ENCODE measurements at places on chromosomes 5 and 9. TPM values are rescaled to one million over a fixed set of nuclear protein-coding genes. Genes with fewer than 3 reads are reported as not detected.
A peak's percentile ranks its signal among the peaks of the same experiment; 100 is the strongest.

- peaks cover 49% of the 10 kb centered on the region for H3K36me3 ChIP-seq
- H3K27ac ChIP-seq: no peak overlapping the region
- no peak overlapping the region for H3K4me3 ChIP-seq
- H3K27me3 ChIP-seq: no peaks in the 10 kb centered on the region
Observed at GRCh38 chr9:89412541-89412940, 85.4 kb downstream of the SEMA4D start.

DNA sequence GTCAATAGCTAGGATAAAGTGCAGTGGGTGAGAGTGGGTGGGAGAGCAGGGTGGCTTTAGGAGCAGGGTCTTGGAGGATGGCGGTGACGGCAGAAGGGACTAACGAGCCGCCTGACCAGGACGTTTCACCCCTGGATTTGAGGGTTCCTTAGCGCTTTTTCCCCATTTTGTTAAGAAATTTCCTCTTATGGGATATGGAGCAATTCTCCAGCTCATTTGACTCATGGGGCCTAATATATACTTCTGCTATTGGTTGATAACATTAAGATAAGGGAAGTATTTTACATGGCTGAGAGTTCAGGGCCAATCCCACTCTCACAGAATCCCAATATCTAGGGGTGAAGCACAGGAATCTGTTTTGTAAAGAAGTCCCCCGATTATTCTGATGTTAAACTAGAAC, 17.6 kb downstream of the CD180 start:
- DNase-seq: no peak
- H3K27me3 ChIP-seq: no peaks in the 10 kb centered on the region
- H3K36me3 ChIP-seq: no peaks in the 10 kb centered on the region
- no peak overlapping the region for H3K27ac ChIP-seq

DNA sequence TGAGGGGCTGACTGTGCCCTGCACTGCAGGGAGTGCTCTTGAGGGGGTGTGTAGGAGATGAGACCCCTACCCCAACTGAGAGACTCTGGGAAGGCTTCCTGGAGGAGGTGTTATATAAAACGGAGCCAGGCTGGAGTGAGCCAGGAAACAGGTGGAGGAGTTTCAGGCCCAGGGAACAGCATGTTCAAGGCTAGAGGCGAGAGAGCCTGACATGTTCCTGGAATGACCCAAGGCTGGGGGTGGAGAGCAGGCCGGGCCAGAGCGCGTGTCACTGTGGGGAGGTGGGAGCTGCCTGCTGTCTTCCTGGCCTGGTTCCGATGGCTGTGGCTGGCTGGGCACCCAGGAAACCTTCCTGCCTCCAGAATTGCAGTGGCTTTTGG, 48.7 kb downstream of the RXRA start:
- no peaks in the 10 kb centered on the region for H3K36me3 ChIP-seq
- no peak overlapping the region for H3K4me3 ChIP-seq
- H3K4me1 ChIP-seq: no peaks in the 10 kb centered on the region
- no peak for DNase-seq
- H3K27me3 ChIP-seq: peaks cover 5% of the 10 kb centered on the region
- H3K27ac ChIP-seq: peak overlapping the region; percentile 25

GRCh38 chr5:83473346-83474160, 2.0 kb downstream of the VCAN start:
- H3K27me3 ChIP-seq: peaks cover 47% of the 10 kb centered on the region
- peak; percentile 48 for DNase-seq
- H3K36me3 ChIP-seq: no peaks in the 10 kb centered on the region
- H3K4me1 ChIP-seq: peaks cover 26% of the 10 kb centered on the region

GRCh38 chr5:82106207-82106606, 134.4 kb downstream of the ATG10 start:
- H3K27me3 ChIP-seq: no peaks in the 10 kb centered on the region
- H3K36me3 ChIP-seq: no peaks in the 10 kb centered on the region
- no peaks in the 10 kb centered on the region for H3K4me1 ChIP-seq
- no peak for DNase-seq

- no peaks in the 10 kb centered on the region for H3K4me1 ChIP-seq
- no peak overlapping the region for H3K27ac ChIP-seq
- H3K36me3 ChIP-seq: no peaks in the 10 kb centered on the region
- H3K4me3 ChIP-seq: no peak overlapping the region
- H3K27me3 ChIP-seq: no peaks in the 10 kb centered on the region
Observed at GRCh38 chr9:22622815-22623214, 176.2 kb downstream of the DMRTA1 start.

DNA sequence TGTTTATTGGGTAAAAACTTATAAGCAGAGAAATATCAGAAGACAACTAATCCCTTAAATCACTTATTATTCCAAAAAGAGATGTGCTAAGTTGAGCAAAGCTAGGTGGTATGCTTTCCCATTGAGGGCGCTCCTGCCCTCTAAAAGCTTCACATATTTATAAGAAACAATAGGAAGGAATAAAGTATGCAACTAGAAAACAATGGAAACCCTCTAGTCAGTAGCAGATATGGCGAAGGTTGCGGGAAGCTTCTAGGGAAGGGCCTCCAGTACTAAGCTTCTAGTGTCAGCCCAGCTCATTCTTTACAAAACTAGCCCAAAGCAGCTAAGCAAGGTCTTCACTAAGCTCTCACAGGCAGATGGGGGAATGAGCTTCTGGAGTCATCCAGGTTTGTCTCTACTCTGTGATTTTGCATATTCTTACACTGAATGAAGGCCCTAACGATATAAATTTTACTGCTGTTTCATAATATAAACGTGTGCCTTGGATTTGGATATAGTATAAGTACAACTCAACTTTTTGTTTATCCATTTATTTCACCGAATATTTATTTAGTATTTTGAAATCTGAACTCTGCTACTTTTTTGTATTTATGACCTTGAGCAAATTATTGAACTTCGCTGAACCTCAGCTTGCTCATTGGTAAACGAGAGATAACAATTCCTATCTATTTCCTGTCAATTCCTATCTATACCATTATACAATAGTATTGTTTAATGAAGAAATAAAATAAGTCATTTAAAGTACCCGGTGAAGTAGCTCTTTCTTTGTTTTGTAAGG, 571.4 kb downstream of the ELAVL2 start:
- no peaks in the 10 kb centered on the region for H3K27me3 ChIP-seq
- DNase-seq: no peak
- no peak overlapping the region for H3K4me3 ChIP-seq
- H3K4me1 ChIP-seq: no peaks in the 10 kb centered on the region
- H3K27ac ChIP-seq: no peak overlapping the region
- H3K36me3 ChIP-seq: no peaks in the 10 kb centered on the region

GRCh38 chr5:119329666-119330065, 26.2 kb upstream of the TNFAIP8 start:
- no peaks in the 10 kb centered on the region for H3K36me3 ChIP-seq
- DNase-seq: no peak
- H3K4me1 ChIP-seq: peaks cover 71% of the 10 kb centered on the region

- H3K27me3 ChIP-seq: no peaks in the 10 kb centered on the region
- no peak overlapping the region for H3K4me3 ChIP-seq
- no peaks in the 10 kb centered on the region for H3K36me3 ChIP-seq
- H3K4me1 ChIP-seq: peaks cover 36% of the 10 kb centered on the region
- DNase-seq: no peak
Observed at GRCh38 chr9:136960938-136961275, 8.8 kb downstream of the LCN12 start.

- H3K36me3 ChIP-seq: peaks cover 6% of the 10 kb centered on the region
- H3K27me3 ChIP-seq: no peaks in the 10 kb centered on the region
- H3K4me1 ChIP-seq: no peaks in the 10 kb centered on the region
- DNase-seq: no peak
Observed at GRCh38 chr5:149824846-149825245, 94.7 kb downstream of the PPARGC1B start.

DNA sequence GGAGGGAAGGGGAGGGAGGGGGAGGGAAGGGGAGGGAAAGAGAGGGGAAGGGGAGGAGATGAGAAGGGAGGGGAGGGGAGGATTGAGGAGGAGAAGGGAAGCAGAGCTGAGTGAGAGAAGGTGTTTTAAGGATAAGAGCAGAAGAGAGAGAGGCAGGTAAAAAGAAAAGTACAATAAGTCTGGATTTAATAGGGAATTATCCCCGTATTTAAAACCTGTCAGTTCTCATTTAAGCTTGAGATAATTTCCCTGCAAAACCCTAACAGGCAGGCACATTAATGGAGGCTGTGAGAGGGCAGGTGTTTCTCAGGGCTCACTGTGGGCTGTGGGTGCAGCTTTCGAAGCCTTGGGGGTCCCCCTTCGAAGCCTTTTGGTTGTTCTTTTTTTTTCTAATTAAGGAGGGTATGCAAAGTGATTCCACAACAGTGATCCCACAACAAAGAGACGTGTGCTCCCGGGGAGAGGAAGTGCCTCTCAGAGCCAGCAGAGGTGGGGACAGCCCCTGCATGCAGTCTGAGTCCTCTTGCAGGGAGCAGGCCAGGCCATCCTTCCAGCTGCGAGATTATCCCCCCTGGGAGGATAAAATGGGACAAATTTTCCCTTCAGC, 317.9 kb upstream of the IRX1 start:
- H3K27me3 ChIP-seq: no peaks in the 10 kb centered on the region
- H3K27ac ChIP-seq: no peak overlapping the region
- no peaks in the 10 kb centered on the region for H3K36me3 ChIP-seq
- no peak overlapping the region for H3K4me3 ChIP-seq

- no peaks in the 10 kb centered on the region for H3K27me3 ChIP-seq
- peaks cover 26% of the 10 kb centered on the region for H3K4me1 ChIP-seq
- H3K4me3 ChIP-seq: peak overlapping the region; percentile 88
- no peak overlapping the region for H3K27ac ChIP-seq
- peaks cover 17% of the 10 kb centered on the region for H3K36me3 ChIP-seq
Observed at GRCh38 chr9:131503626-131504465, 1.1 kb downstream of the POMT1 start.

DNA sequence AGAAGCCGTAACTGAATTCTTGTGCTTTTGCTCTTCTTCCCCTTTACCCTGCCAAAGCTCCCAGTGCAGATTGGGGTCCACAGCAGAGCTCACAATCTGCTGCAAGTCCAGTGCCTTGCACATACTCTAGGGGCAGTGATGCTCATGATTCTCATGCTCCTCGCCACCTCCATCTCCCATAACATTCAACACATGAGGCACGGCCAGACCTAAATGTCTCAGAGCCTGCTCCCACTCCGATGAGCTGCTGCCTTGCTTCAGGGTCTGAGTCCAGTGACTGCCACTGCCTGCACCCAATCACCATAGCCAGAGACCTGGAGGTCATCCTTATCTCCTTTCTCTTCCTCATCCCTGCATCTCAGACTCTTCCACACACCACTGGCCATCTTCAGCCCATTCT, 10.5 kb downstream of the CSF1R start:
- no peaks in the 10 kb centered on the region for H3K27me3 ChIP-seq
- H3K4me3 ChIP-seq: no peak overlapping the region
- H3K36me3 ChIP-seq: no peaks in the 10 kb centered on the region
- no peak for DNase-seq
- H3K4me1 ChIP-seq: no peaks in the 10 kb centered on the region

DNA sequence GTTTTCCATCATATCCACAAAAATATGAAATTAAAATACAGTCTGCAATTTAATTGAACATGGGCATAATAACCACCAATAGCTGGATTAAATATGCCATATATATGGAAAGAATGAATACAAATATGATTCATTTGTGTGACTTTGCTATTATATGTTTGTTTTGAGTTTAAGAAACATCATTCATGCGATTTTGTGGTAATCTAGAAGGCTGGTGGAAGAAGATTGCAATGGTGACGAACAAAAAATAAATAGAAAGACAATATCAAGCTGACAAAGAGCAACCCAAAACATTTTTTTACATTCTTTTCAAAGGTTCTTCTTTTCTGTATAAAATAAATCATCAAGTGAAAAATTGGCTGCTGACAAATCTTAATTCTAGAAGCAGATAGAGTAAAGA, 610.0 kb downstream of the MAT2B start:
- DNase-seq: no peak
- no peak overlapping the region for H3K27ac ChIP-seq
- no peaks in the 10 kb centered on the region for H3K4me1 ChIP-seq

DNA sequence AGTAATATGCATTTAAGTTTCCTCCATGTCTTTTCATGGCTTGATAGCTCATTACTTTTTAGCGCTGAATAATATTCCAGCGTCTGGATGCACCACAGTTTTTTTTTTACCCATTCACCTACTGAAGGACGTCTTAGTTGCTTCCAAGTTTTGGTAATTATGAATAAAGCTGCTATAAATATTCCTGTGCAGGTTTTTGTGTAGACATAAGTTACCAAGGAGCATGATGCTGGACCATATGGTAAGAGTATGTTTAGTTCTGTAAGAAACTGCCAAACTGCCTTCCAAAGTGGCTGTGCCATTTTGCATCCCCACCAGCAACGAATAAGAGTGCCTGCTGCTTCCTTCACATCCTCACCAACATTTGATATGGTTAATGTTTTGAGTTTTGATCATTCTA, 195.6 kb downstream of the PIK3R1 start:
- no peak for DNase-seq
- peaks cover 17% of the 10 kb centered on the region for H3K4me1 ChIP-seq
- H3K36me3 ChIP-seq: no peaks in the 10 kb centered on the region
- H3K4me3 ChIP-seq: no peak overlapping the region
- no peak overlapping the region for H3K27ac ChIP-seq
- H3K27me3 ChIP-seq: no peaks in the 10 kb centered on the region

GRCh38 chr5:177295924-177296323, 7.6 kb downstream of the RAB24 start:
- no peak for DNase-seq
- H3K4me1 ChIP-seq: peaks cover 40% of the 10 kb centered on the region
- peaks cover 57% of the 10 kb centered on the region for H3K36me3 ChIP-seq
- no peak overlapping the region for H3K4me3 ChIP-seq
- no peaks in the 10 kb centered on the region for H3K27me3 ChIP-seq

HAND1 gene
- total RNA-seq: 0.19 TPM

FAM151B gene
- total RNA-seq: 1.2 TPM

SPINK4 gene
- 0.38 TPM for total RNA-seq

SMARCA2 gene
- 63.0 TPM for total RNA-seq

CNTFR gene
- 3.9 TPM for total RNA-seq

KCTD16 gene
- total RNA-seq: 0.09 TPM

CDH9 gene
- 0.05 TPM for total RNA-seq

PCDHA9 gene
- total RNA-seq: not detected

GPR150 gene
- total RNA-seq: 0.19 TPM

ARSI gene
- 0.76 TPM for total RNA-seq
